ENCODE measurements at places on chromosomes 11 and 22. TPM values are rescaled to one million over a fixed set of nuclear protein-coding genes. Genes with fewer than 3 reads are reported as not detected.

The UPK3A gene
- not detected for total RNA-seq

The GSC2 gene
- not detected for total RNA-seq

The RBM4B gene
- 20.4 TPM for total RNA-seq

The OR10D3 gene
- not detected for total RNA-seq

The FJX1 gene
- total RNA-seq, result 10.4 TPM

The RPS25 gene
- 961 TPM for total RNA-seq

The KDM2A gene
- total RNA-seq, result 30.6 TPM

The CTSW gene
- total RNA-seq, result 1.1 TPM

The GRIK4 gene
- 3.9 TPM for total RNA-seq

The NCR3LG1 gene
- total RNA-seq, result 7.3 TPM

The MYRF gene
- 2.6 TPM for total RNA-seq

The OR4A16 gene
- not detected for total RNA-seq

The SLC1A2 gene
- total RNA-seq, result 51.3 TPM

The SCGB1D2 gene
- total RNA-seq, result 3.4 TPM

The CCDC116 gene
- total RNA-seq, result not detected

The THAP7 gene
- 59.7 TPM for total RNA-seq

The DEFB131B gene
- total RNA-seq, result not detected

The ELF5 gene
- not detected for total RNA-seq

The MPZL3 gene
- 1.1 TPM for total RNA-seq

The CCDC83 gene
- total RNA-seq, result not detected

The SMIM38 gene
- 0.11 TPM for total RNA-seq

DNA sequence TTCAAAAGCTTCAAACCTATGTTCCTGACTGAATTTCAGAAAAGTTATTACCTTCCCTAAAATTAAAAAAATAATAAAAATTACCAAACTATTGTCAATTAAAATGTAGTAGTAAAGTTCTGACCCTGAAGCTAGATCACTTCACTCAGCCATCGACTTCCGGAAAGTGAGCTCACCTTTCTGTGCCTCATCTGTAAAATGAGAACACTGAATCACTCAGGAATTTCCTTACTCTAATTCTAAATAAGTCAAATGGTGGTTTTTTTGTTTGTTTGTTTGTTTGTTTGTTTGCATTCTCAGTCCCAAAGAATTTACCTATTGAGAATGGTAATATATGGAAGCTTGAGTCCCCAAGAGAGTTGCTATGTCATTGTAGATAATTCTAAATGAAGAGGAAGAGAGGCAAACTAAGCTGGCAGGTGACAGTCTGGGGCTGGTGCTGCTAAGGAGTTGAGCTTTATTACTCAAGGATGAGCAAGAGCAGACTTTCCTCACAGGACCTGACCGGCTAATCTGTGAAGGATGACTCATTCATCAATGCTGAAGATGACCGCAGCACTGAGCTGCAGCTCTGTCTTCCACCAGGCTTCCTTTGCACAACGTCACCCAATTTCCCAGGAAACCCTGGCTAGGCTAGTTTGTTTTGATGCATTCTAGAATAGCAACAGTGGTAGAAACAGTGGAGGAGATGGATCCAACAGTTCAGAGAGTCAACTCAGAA is 248.8 kb downstream of the RAB38 start:
- DNase-seq, result peak; percentile 12
- no peak overlapping the region for H3K4me3 ChIP-seq
- H3K4me1 ChIP-seq, result no peaks in the 10 kb centered on the region
- H3K27me3 ChIP-seq, result no peaks in the 10 kb centered on the region

GRCh38 chr11:65067446-65067845 is 9.1 kb upstream of the NAALADL1 start:
- no peak for DNase-seq
- H3K4me3 ChIP-seq, result no peak overlapping the region
- no peak overlapping the region for H3K27ac ChIP-seq
- H3K4me1 ChIP-seq, result no peaks in the 10 kb centered on the region

DNA sequence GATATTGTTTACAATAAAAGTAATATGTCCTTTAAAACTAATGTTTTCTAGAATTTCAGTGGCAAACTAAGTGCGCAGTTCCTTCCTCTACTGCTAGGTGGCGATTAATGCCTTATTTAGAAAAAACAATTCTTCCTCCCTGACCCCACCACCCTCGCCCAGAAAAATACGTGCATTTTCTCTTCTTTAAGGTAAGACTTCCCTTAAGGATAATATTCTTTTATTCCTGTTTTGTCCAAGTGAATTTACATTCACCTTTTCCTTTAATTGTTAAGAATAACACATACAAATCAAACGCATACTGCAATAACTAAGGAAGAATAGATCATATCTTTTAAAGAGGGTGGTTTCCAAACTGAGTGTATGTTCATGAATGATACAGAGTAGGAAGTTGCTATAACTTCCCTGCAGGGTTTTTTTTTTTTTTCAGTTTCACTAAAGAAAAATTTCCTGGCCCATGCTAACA is 17.0 kb upstream of the PSMA1 start:
- no peak overlapping the region for H3K27ac ChIP-seq
- H3K27me3 ChIP-seq, result no peaks in the 10 kb centered on the region
- H3K4me3 ChIP-seq, result no peak overlapping the region
- H3K36me3 ChIP-seq, result no peaks in the 10 kb centered on the region
- no peaks in the 10 kb centered on the region for H3K4me1 ChIP-seq

GRCh38 chr11:74090701-74091100 is 80.1 kb downstream of the C2CD3 start:
- no peak overlapping the region for H3K27ac ChIP-seq
- no peaks in the 10 kb centered on the region for H3K4me1 ChIP-seq
- H3K27me3 ChIP-seq, result no peaks in the 10 kb centered on the region
- peak; percentile 5 for DNase-seq

GRCh38 chr22:38710351-38710750 is 4.6 kb downstream of the GTPBP1 start:
- DNase-seq, result no peak
- H3K4me3 ChIP-seq, result no peak overlapping the region
- no peaks in the 10 kb centered on the region for H3K27me3 ChIP-seq
- H3K27ac ChIP-seq, result no peak overlapping the region
- H3K36me3 ChIP-seq, result no peaks in the 10 kb centered on the region

DNA sequence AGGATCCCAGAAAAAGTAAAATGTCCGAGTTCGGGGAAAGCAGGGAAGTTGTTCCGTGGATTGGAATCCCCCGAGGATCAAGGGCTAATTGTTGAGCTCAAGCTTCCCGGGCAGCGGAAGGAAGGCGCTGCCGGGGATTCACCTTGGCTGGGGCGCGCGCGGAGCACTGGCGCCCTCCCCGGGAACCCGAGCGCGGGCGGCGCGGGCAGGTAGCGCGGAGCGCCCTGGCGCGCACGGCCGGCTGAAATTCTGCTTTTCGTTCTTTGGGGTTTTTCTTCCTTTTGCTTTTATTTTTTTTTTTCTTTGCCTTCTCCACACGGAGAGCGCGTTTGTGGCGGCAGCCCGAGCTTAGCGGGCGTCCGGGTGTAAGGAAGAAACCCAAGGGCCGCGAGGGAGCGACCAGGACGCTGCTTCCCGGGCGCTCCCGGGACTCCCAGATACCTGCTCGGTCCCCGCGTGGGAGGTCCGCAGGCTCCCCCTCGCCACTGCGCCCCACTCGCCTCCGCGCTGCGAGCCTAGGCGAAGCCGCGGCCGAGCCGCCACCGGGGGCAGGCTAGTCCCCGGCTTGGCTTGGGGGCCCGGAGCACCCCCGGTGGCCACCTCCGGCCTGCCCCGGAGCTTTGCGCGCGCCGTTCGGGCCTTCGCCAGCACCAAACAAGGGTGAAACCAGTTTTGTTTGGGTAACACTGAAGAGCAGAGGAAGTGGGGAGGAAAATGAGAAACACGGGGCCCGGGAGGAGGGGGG is 4.8 kb upstream of the IGF2 start:
- H3K4me3 ChIP-seq, result no peak overlapping the region
- DNase-seq, result no peak

- no peak overlapping the region for H3K4me3 ChIP-seq
- no peaks in the 10 kb centered on the region for H3K27me3 ChIP-seq
- H3K27ac ChIP-seq, result peak overlapping the region; percentile 97
- H3K4me1 ChIP-seq, result peaks cover 25% of the 10 kb centered on the region
- peak; percentile 70 for DNase-seq
These were observed 1.2 kb upstream of the ARFGAP2 start for GRCh38 chr11:47177846-47178245.

DNA sequence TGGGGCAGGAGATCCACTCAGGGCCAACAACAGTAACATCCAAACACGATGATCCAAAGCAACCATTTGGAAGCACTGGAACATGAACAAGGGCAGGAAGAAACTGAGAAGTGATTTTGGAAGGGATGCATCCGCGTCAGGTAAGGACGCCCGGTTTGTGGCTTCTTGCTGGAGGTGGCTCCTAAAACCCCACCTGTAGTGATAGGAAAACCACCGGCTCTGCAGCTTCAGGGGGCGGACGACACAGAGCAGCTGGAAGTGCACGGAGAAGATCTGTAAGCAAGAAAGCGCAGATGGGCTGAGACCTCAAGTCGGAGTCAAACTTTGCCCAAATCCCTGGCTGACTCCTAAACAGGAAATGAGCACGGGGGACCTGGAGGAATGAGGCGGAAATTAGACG is 1066.1 kb downstream of the BRD1 start:
- DNase-seq, result peak; percentile 2
- no peaks in the 10 kb centered on the region for H3K27me3 ChIP-seq
- no peak overlapping the region for H3K4me3 ChIP-seq
- H3K27ac ChIP-seq, result no peak overlapping the region

- H3K4me1 ChIP-seq, result peaks cover 18% of the 10 kb centered on the region
- no peaks in the 10 kb centered on the region for H3K36me3 ChIP-seq
- H3K4me3 ChIP-seq, result no peak overlapping the region
These were observed 797 bp upstream of the B3GAT3 start for GRCh38 chr11:62622476-62623089.

DNA sequence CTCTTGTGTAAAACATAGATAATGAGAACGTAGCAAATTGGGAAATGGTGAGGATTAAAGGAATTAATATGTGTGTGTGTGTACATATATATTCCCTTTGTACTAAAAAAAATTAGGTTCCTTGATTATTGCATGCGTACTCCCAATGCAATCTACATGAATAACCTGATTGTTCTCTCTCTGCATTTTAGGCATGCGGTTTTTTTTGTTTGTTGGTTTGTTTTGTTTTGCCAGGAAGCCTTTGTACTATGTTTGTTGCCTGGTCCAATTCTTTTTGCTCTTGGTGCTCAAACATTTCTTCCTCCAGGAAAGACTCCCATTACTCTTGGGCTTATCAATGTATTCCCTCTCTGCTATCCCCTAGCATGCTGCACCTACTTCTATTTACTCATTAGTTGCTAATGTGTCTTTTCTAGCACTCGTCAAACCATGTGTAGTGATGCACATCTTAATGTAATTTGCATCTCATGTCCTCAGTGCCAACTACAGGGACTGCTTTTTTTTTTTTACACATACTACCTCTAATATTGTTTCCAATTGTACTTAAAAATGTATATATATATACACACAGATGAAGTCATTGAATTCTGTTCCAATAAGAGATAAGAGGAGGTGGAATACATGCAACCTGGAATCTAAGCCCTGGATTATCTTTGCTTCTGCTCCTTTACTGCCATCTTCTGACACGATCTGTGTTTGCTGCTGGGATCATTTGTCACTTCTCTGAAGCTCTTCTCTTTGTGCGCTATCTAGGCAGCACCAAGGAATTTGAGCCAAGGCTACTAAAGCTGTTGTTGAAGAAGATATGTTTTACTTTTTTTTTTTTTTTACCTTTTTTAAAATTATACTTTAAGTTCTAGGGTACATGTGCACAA is 197.2 kb upstream of the ANO3 start:
- no peak for DNase-seq
- H3K27me3 ChIP-seq, result no peaks in the 10 kb centered on the region
- H3K27ac ChIP-seq, result no peak overlapping the region
- H3K36me3 ChIP-seq, result no peaks in the 10 kb centered on the region

- H3K4me1 ChIP-seq, result no peaks in the 10 kb centered on the region
- no peak overlapping the region for H3K27ac ChIP-seq
- DNase-seq, result no peak
- no peaks in the 10 kb centered on the region for H3K27me3 ChIP-seq
These were observed 475.1 kb upstream of the LARGE1 start for GRCh38 chr22:34395370-34395769.

- no peak for DNase-seq
- H3K27me3 ChIP-seq, result no peaks in the 10 kb centered on the region
- H3K4me3 ChIP-seq, result no peak overlapping the region
- H3K4me1 ChIP-seq, result no peaks in the 10 kb centered on the region
- no peaks in the 10 kb centered on the region for H3K36me3 ChIP-seq
These were observed 73.1 kb downstream of the ELP4 start for GRCh38 chr11:31582697-31583096.

- H3K27ac ChIP-seq, result no peak overlapping the region
- DNase-seq, result no peak
- H3K36me3 ChIP-seq, result no peaks in the 10 kb centered on the region
- H3K4me1 ChIP-seq, result no peaks in the 10 kb centered on the region
These were observed 127.6 kb upstream of the BMAL1 start for GRCh38 chr11:13149991-13150390.

DNA sequence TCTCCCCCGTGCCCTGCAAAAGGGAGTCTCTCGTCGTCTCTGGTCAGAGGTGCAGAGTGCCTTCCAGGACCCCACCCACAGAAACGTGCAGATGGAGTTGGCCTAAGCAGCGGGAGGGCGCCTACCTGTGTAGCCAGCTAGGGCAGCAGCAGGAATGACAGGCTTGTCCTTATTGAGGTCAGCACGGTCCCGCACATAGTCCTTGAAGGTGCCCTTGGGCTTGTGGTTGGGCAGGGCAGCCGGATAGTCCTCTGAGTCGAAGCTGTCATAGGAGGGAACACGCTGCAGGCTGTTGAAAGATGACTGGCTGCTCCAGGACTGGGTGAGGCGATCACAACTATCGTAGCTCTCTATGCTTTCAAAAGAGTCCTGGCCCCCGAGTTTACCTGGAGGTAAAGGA is 107.3 kb downstream of the ETS1 start:
- no peaks in the 10 kb centered on the region for H3K27me3 ChIP-seq
- no peak for DNase-seq
- H3K4me3 ChIP-seq, result no peak overlapping the region
- H3K4me1 ChIP-seq, result peaks cover 51% of the 10 kb centered on the region

- no peak overlapping the region for H3K4me3 ChIP-seq
- peaks cover 15% of the 10 kb centered on the region for H3K4me1 ChIP-seq
- H3K36me3 ChIP-seq, result no peaks in the 10 kb centered on the region
- peak; percentile 56 for DNase-seq
These were observed 9.8 kb downstream of the TOLLIP start for GRCh38 chr11:1299621-1300020.

GRCh38 chr11:68017980-68018729 is 8.0 kb downstream of the ALDH3B1 start:
- H3K36me3 ChIP-seq, result peaks cover 5% of the 10 kb centered on the region
- H3K4me1 ChIP-seq, result peaks cover 24% of the 10 kb centered on the region
- H3K27me3 ChIP-seq, result no peaks in the 10 kb centered on the region
- H3K27ac ChIP-seq, result no peak overlapping the region
- no peak overlapping the region for H3K4me3 ChIP-seq

GRCh38 chr11:12200991-12201985 is 90.9 kb downstream of the MICAL2 start:
- H3K36me3 ChIP-seq, result no peaks in the 10 kb centered on the region
- DNase-seq, result peak; percentile 49
- H3K4me1 ChIP-seq, result no peaks in the 10 kb centered on the region

GRCh38 chr11:130533113-130533798 is 84.8 kb downstream of the ADAMTS15 start:
- no peak overlapping the region for H3K4me3 ChIP-seq
- DNase-seq, result no peak
- H3K4me1 ChIP-seq, result no peaks in the 10 kb centered on the region
- no peaks in the 10 kb centered on the region for H3K36me3 ChIP-seq

- DNase-seq, result no peak
- H3K4me3 ChIP-seq, result no peak overlapping the region
- H3K27me3 ChIP-seq, result no peaks in the 10 kb centered on the region
- no peaks in the 10 kb centered on the region for H3K36me3 ChIP-seq
- no peaks in the 10 kb centered on the region for H3K4me1 ChIP-seq
These were observed 138.2 kb upstream of the MTMR2 start for GRCh38 chr11:96062134-96062533.

All from adrenal gland (tissue), 19 donors.